Stomach (tissue), 19 donors: ENCODE measurements at places on chromosomes 5 and 9.
A peak's percentile ranks its signal among the peaks of the same experiment; 100 is the strongest.

- no peak for DNase-seq
Observed at GRCh38 chr5:89187883-89188465, 305.0 kb upstream of the MEF2C start.

- DNase-seq, result no peak
Observed at GRCh38 chr5:50647726-50648125, 18.7 kb upstream of the PARP8 start.

DNA sequence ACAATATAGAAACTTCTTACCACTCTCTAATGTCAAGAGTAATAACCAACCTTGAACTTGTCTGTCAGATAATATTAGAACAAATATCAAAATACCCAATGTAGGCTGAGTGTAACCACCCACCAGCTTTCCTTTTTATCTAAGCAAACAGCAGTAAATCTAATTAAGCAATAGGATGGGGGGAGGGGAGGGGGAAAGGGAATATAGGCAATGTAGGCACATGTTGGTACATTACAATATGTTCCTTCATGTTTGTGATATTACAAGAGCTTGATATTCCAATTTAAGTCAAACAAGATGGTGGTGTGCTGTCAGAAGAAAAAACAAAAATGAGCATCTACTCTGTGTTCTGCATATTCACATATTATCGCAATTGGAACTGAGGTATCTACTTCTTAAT is 158.2 kb downstream of the DENND1A start:
- DNase-seq, result no peak

DNA sequence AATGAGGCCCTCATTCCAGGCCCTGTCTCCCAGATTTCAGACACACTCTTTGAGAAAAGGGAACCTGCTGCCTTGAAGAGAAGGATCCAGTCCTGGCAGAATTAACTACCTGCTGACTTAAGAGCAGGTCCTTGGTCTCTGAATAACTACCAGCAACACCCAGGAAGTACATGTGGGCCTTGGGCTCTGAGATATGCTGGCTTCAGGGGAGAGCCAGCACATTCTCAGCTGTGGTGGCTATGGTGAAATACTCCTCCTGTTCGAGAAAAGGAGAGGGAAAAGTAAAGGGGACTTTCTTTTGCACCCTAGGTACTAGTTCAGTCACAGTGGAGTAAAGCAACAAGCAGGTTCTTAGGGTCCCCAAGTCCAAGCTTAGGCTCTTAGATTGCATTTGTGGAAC is 120.0 kb downstream of the HMHB1 start:
- DNase-seq, result no peak

DNA sequence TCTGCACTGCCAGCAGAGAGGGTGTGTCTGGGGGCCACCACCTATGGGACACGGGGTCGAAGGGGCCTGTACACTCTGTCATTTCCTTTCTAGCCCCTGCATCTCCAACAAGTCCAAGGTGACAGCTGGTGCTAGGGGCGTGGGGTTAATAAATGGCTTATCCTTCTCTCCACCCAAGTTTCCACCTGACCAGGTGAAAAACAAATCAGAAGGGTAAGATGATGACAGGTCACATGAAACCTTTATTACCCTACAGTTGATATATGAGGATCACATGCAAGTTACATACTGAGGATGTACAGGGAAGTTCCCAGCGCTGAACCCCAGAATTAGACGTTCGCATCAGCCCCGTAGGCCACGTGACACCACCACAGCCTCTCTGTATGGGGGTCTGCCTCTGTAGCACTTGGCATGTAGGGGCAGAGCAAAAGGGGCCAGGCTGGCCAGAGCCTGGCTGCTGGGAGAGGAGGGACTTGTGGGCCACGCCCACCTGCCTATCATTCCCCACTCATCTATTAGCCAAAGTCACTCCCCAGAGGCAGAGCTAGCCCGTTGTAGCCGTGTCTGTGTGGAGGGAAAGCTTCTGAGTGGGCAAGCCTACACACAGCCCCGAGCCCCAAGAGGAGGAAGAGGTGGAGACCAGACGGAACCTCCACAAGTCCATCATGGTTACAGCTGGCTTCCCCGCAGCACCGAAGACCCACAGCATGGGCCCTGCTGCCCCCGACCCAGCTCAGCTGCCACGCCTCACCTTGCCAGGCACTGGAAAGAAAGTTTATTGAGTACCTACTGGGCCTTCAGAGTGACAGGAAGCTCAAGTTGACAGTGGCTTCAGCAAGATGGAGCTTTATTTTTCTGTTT is 2.2 kb downstream of the TMEM141 start:
- no peak for DNase-seq

- no peak for DNase-seq
Observed at GRCh38 chr9:128729766-128730517, 6.0 kb upstream of the ZDHHC12 start.

- DNase-seq, result no peak
Observed at GRCh38 chr5:133334796-133335639, 277.3 kb downstream of the FSTL4 start.

DNA sequence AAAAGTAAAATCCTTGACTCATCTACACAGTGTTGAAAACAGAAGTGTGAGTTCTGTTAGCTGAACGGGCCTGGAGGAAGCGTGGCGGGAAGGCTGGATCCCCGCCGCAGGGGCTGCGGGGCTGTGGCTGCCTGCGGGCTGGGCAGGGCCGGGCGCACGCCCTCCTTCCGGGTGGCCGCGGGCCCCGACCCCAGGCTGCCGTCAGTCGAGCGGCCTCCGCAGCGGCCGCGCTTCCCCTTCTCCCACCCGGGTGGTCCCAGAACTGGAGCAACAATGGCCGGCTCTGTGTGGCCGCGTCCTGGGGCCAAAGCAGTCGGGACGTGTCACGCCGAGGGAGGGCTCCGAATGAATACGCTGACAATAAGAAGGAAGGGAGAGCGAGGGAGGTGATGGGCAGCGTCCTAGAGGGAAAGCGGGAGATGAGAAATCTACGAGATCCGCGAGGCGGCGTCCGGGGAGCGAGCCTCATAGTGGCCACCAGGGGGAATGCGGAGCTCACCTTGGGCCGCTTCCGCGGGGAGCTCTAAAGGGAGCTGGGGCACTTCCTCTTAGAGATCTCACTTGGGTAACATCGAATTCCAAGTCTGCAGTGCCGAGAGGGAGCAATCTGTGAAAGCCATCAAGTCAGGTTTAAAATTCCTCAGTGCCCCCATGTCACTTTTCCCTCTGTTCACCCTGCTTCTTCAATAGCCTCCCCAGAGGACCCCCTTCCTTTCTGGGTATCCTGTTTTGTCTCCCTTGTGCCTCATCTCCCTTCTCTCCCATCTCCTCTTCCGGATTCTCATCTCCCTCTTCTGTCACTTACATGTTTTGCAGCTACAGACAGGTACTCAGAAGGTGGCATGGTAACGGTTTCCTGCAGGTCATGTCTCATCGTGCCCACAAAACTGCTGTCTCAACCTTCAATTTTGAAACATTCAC is 83.9 kb downstream of the SLC1A3 start:
- peak; percentile 90 for DNase-seq
